ENCODE measurements at places on chromosomes 2 and 18. TPM values are rescaled to one million over a fixed set of nuclear protein-coding genes. Genes with fewer than 3 reads are reported as not detected.

- DNase-seq, result no peak
Observed at GRCh38 chr2:73701968-73702665, 35.0 kb downstream of the TPRKB start.

DNA sequence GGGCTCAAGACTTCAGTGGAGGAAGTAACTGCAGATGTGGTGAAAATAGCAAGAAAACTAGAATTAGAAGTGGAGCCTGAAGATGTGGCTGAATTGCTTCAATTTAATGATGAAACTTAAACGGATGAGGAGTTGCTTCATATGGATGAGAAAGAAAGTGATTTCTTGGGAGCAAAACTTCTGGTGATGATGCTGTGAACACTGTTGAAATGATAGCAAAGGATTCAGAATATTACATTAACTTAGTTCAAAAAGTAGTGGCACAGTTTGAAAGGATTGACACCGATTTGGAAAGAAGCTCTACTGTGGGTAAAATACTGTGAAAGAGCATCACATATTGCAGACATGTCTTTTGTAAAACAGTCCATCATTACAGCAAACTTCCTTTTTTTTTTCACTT, 638.0 kb downstream of the NYAP2 start:
- no peak for DNase-seq

DNA sequence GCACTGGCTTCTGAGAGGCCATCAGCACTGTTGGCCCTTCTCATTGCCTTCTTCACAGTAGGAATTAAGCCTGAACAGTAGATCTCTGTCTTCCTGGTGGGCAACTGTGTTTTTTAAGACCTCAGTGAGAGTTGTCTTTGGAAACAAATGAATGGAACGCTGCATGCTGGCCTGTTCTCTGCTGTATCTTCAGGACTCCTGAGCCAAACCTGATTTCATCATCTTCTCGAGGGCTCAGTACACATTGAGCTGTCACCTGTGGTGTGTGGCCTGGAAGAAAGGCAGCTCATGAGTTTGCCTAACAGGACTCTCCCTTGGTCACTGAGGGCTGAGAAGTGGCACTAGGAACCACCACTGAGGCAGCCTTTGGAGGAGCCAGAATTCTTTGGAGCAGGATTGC, 39.7 kb downstream of the SH3RF3 start:
- no peak for DNase-seq

DNA sequence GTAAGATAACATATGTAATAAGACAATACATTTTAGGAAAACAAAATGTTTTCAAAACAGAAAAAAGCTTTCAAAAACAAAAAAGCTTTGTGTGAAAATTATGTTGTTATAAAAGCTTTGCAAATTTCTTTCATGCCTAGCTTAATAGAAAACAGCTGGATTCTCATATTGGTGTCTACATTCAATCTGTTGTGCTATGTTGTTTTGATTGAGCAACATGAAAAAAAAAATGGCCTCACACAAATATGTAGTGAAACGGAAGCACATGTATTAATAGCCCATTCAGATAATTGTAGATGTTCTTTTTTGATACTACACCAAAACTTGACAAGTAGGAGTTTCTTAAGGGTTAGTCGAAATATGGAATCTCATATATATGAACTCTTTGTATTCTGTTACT, 197.5 kb downstream of the ZEB2 start:
- DNase-seq, result no peak

DNA sequence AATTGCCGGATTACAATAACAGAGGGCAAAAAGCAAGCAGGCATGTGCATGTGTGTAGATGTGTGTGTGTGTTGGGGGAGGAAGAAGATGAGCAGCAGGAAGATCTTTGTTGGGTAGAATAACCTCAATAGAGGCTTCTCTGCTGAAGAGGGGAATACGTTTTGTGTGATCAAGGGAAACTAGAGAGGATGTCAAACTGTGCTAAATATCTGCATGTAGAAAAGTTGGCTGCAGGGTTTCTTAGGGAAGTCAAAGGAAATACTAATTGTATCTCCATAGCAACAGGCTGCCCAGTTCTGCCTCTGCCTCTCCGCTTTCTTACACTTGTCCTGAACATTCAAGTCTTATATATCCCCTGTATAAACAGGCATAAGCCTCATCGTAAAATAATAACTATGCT, 190.1 kb upstream of the RND3 start:
- DNase-seq, result no peak

DNA sequence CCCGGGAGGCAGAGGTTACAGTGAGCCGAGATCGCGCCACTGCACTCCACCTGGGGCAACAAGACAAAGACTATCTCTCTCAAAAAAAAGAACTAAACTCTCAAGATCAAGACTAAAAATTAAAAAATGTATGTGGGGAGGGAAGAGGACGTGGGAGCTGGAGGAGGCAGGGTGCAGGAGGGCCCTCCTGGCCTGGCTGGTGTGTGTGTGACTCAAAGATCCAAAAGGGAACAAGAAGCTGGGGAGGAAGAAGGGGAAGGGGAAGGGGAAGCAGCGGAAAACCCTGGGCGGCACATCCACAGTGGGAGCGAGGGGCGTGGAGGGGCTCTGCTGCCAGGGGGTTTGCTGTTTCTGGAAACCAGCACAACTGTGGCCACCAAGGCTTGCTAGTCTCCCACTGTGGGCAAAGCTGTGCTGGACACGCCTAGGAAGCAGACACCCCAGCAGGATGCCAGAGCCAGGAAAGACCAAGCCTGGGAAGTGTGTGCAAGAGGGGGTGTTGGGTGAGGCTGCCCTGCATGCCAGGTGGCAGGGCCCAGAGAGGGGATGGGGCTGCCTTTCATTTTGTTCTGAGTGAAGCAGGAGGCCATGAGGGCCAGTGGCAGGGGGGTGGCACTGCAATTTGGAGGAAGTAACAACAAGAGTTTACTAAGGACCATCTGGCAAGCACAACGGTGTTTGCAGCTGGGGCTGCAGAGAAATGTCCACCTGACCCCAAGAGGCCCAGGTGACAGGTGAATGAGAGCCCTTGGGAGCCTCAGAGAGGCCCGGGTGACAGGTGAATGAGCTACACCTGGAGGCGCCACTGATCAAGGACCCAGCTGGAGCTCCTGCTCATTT, 44.5 kb downstream of the ANO7 start:
- no peak for DNase-seq

DNA sequence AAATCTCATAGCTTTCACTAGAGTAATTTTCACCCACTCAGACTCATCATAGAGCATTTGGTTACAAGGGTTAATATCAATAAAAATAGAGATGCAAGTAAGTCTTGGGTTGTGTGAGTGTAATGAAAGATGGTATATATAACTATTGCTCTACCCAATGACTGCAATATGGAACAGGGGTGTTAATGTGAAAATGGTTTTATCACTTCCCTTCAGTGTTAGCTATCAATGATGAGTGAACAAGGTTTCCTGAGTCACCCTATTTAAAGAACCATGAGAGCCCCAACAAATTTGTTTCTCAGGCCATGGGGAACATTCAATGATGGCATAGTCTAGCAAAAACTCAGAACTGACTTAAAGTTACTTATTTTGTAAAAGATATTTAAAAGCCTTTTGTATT, 1133.6 kb upstream of the ZEB2 start:
- DNase-seq, result no peak

GRCh38 chr2:41111836-41112627, 660.1 kb upstream of the SLC8A1 start:
- DNase-seq, result no peak

DNA sequence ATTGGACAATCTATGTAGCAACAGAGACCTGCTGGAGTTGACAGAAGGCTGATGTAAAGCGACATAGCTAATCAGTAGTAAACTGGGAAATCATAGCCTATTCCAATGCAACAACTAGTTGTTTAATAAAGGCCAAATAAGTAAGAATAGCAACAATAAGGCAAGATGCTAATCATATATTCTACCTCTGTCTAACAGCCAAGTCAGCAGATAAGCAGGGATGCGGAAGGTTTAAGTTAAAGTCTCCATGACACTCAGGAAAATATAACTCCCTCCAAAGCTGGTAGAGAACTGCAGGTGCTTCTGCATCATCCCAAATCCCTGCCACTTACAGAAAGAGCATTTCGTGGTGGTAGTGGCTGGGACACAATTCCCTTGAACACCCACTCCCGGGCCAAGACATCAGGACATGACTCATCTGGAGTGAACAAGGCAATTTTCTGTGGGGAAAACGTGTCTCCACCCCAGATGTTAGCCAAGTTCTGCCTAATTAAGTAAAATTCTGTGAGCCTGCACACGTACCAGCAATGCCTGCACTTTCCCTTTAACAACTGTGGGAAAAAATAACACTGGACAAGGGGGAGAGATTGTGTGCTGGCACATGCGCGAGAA, 413.6 kb upstream of the ID2 start:
- DNase-seq, result no peak

GRCh38 chr2:17805166-17805565, 11.1 kb upstream of the MSGN1 start:
- no peak for DNase-seq

Gene ALK
- polyA plus RNA-seq, result 0.21 TPM

Gene MRPL19
- polyA plus RNA-seq, result 15.0 TPM

Gene SMC6
- polyA plus RNA-seq, result 15.9 TPM

Gene PIK3C3
- 58.0 TPM for polyA plus RNA-seq

Gene DNAJC27
- 5.2 TPM for polyA plus RNA-seq

Gene RESP18
- polyA plus RNA-seq, result 0.07 TPM

Gene PDE1A
- polyA plus RNA-seq, result 13.0 TPM

Gene HOXD4
- 1.0 TPM for polyA plus RNA-seq
